ENCODE measurements at places on chromosomes 11 and 22. TPM values are rescaled to one million over a fixed set of nuclear protein-coding genes. Genes with fewer than 3 reads are reported as not detected.

Gene BIK
- not detected for total RNA-seq

Gene VPREB1
- not detected for total RNA-seq

Gene NTM
- total RNA-seq, result 4.2 TPM

Gene SMC1B
- not detected for total RNA-seq

Gene BTBD18
- total RNA-seq, result not detected

Gene SUN2
- total RNA-seq, result 258 TPM

Gene XKR3
- total RNA-seq, result not detected

Gene MN1
- total RNA-seq, result 6.1 TPM

Gene TMEM223
- total RNA-seq, result 19.6 TPM

Gene DYNC2H1
- 25.3 TPM for total RNA-seq

Gene NLRP6
- 0.49 TPM for total RNA-seq

Gene ACCSL
- not detected for total RNA-seq

Gene PHF21B
- total RNA-seq, result 2.2 TPM

Gene APOL5
- not detected for total RNA-seq

Gene NEFH
- 4.2 TPM for total RNA-seq

Gene EHF
- 121 TPM for total RNA-seq

Gene RASGRP2
- 27.5 TPM for total RNA-seq

Gene NNMT
- total RNA-seq, result 898 TPM

Gene TEX12
- not detected for total RNA-seq

Gene SYTL2
- 17.4 TPM for total RNA-seq

Gene SLC22A8
- not detected for total RNA-seq

Gene APOA1
- 2.2 TPM for total RNA-seq

Gene PARVB
- 11.3 TPM for total RNA-seq

Gene RHOG
- 107 TPM for total RNA-seq

Gene CCDC87
- total RNA-seq, result 0.74 TPM

Gene IGF2
- 56.5 TPM for total RNA-seq

Gene ZNF214
- total RNA-seq, result 3.9 TPM

Gene ZW10
- 14.7 TPM for total RNA-seq

Gene UPK3A
- total RNA-seq, result not detected

Gene HEPHL1
- total RNA-seq, result 1.7 TPM

Gene MRGPRX4
- total RNA-seq, result not detected

Gene MYBPC3
- not detected for total RNA-seq

Gene TRIM6
- 3.9 TPM for total RNA-seq

Gene GLYAT
- total RNA-seq, result not detected

Gene SYT9
- 2.9 TPM for total RNA-seq

Gene ZNF280A
- total RNA-seq, result not detected

Gene ACRV1
- total RNA-seq, result not detected

Gene F2
- not detected for total RNA-seq

Gene APOA4
- not detected for total RNA-seq

Gene AIFM3
- total RNA-seq, result not detected

Gene HTR3B
- not detected for total RNA-seq

Gene YIF1A
- total RNA-seq, result 130 TPM

Gene PTPN5
- 0.49 TPM for total RNA-seq

Gene APOL4
- total RNA-seq, result 4.2 TPM
